Stimulated activated CD4-positive, alpha-beta T cell treated with anti-CD3 and anti-CD28 coated beads, TNF-alpha, amount 100 ng/mL, for 1 hour (primary cell): ENCODE measurements at places on chromosomes 5 and 9.

GRCh38 chr9:105052346-105052745 is 124.4 kb upstream of the ABCA1 start:
- no peak for DNase-seq

DNA sequence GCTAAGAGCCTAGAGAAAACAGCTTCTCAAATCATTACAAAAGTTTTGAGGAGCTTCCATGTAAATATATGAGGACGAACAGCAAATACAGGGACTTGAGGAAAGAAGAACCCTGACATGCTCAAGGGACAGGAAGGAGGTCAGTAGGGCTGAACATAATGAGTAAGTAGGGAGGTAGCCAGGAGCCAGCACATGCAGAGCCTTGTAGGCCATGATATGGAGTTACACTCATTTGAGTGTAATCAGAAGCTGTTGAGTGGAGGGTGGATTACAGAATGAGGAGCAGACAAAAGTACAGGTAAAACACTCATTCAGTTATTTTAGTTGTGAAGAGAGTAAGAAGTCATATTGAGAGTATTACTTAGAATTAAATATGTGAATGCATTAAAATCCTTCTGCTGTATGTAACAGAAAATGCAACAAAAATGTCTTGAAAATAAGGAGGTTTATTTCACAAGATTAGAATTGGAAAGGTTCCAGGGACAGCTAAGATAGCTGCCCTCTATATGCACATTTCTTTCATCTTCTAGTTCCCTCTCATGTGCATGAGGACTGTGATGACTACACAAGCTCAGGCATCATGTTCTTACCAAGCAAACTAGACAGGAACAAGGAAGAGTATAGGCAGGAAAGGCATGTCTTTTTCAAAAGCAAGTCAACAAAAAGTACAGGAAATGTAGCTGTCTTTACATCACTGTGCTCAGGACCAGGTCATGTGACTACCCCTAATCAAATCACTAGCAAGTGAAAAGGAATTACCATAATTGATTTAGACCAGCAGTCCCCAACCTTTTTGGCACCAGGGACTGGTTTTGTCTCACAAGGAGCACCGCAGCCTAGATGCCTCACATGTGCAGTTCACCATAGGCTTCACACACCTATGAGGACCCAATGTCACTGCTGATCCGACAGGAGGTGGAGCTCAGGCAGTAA is 87.2 kb downstream of the TMEM232 start:
- no peak for DNase-seq

DNA sequence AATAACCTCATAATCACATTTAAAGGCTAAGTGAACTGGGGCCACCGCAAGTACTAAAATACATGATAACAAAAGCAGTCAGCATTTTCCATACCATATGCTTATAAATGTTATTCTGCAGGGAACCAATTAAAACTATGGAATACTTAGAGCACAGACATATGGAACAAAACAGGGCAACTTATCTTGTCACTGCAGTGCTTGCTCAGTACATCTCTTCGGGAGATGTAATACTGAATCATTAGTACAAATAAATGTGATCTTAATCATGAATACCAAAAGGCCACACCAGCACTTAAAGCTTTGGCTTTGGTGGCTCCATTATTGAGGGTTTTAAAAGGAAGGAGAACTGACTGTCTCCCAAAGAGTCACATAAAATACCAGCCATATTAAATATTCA is 32.1 kb downstream of the PRUNE2 start:
- no peak for DNase-seq

DNA sequence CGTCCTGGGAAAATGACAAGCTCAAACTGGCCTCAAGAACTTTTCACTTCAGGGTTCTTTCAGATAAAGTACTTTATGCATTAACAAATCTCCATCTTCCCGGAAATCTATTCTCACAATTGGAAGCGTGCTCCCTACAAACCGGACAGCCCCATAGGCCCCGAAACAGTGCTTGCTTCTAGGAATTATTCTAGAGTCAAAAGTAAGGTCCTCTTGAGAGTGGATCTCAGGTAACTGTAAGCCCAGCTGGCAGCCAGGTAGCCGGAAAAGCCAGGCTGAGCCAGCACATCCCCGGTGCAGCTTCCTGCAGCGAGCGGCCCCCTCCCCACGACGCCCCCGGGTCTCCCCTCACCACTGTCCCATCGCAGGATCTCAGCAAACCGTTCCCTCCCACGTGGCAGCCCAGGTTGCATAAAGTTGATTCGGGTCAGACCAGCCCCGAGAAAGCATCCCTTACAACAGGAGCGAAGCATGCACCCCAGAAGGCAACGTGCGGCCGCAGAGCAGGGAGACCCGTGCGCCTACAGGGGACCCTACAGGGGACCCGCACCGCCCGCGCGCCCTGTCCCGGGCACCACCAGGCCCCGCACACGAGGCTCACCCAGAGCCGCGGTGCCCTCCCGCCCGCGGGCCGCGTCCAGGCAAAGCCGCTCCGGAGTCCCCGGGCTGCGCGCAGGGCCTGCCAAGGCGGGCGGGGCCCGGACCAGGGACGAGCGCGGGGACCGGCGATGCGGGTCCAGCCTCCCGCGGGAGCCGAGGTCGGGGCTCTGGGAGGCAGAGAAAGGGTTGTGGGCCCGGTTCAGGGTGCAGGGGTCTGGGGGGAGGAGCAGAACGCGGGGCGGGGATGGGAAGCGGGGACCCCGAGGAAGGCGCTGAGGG is 920 bp downstream of the LPCAT1 start:
- no peak for DNase-seq

DNA sequence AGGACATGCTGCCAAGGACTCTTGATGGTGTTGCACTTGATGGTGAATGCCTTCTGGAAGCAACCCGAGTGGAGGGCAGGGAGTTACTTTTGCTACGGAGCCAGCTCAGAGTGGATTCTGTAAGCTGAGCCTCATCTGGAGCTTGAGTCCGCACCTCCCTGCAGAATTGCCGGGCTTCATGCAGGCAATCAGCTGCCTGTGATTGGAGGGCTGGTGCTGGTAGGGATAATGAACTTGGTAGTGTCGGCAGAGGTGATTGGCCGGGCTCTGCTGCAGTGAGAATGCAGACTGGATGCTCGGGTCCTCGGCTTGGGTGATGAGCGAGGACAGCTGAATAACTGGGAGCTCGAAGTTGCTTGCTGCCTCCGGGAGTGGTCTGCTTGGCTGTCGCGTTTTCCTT is 23.1 kb downstream of the SLC25A25 start:
- DNase-seq: no peak

DNA sequence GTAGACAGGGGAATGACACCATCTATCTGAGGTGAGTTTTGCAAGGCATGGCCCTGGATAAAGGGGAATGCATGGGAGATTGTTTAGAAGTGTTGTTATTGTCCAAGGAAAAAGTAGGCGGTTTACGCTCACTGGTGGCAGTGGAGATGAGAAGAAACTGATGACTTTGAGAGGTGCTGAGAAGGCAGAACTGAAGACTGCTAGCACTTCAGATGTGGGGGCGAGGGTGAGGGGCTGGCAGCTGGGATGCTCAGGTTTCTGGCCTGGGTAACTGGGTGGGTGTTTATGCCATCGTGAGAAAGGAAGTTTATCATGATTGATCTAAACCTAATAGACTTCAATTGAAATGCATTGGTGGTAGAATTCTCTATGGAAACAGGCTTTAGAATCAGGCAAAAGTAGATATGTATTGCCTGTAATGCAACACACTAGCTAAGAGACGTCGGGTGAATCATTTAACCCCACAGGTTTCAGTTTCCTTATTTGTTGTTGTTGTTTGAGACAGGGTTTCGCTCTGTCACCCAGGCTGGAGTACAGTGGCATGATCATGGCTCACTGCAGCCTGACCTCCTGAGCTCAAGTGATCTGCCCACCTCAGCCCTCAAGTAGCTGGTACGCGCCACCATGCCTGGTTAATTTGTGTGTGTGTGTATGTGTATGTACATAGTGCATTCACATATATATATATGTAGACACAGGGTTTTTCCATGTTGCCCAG is 123.5 kb downstream of the SLC24A2 start:
- DNase-seq: no peak

DNA sequence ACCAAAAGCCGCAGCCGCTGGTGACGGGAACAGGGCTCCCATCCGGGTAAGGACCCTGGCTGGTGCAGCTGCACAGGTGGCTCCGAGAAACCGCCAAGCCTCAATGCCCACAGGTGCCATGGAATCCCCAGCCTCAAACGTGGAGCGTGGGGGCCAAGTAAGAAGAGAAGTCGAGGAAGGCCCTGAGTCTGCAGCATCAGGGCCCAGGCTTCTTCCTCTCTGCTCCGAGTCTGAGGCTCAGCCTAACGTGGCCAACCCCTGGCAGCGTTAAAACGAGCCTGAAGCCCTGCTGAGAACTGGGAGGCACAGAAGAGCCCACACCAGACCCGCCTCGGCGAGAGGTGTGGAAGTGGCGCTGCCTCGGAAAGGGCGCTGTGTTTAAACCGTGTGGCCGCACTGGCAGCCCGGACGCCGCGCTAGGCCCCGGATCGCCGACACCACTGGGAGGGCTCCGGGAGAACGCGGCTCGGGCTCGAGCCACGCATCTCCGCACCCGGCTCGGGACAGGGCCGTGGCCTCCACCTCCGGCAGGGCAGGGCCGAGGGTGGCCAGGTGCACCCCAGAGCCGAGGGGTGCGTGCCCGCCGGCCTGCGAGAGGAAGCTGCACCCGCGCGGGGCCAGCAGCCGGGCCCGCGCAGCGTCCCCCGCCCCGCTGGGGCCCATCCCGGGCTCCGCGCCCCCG is 730 bp downstream of the ZMYND19 start:
- no peak for DNase-seq

GRCh38 chr5:10364186-10364689 is 10.7 kb downstream of the MARCHF6 start:
- no peak for DNase-seq

DNA sequence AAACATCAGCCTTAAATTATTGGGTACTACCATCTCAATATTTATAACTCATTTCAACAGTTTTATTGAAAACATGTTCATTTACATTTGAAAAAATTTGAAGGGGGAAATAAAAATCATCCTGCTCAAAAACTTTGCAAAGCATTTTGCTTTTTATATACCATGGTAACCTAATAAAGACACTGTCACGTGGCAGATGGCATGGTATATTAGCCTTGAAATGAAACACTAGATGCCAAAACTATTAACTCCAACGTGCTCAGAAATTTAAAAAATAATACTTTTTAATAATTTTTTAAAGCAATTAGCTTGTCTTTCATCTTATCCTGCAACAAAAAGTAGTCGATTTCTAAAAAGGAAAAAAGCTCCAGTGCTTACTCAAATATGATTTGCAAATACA is 88.6 kb upstream of the NFIB start:
- no peak for DNase-seq

DNA sequence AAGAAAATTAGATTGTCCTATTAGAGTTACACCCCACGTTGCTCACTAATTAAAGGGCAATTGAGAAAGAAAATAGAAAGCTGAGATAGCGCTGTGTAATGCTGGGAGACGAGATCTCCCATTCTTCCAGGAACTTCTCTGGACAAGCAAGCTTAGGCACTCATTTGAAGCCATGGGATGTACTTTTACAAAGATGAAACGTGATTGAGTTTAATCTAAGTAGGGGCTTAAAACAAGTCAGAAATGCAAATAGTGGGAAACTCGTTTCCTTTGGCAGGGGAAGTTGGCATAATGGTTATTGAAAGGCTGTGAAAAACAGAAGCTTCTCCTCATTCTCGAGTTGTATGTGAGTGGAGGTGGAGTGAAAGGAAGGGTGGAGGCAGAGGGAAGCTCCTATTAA is 3.7 kb downstream of the PRDM6 start:
- DNase-seq: no peak

GRCh38 chr9:16060436-16061129 is 507.7 kb downstream of the CCDC171 start:
- DNase-seq: no peak

DNA sequence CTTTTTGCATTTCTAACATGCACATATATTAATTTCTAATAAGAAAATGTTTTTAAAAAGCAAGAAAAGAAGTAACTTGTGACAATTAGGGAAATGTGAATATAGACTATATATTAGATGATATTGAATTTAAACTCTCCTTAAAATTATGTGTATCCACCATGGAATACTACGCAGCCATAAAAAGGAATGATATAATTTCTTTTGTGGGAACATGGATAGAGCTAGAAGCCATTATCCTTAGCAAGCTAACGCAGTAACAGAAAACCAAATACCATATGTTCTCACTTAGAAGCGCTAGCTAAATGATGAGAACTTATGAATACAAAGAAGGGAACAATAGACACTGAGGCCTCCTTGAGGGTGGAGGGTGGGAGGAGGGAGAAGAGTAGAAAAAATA is 23.8 kb upstream of the AP3B1 start:
- no peak for DNase-seq

- DNase-seq: no peak
These were observed 188.6 kb downstream of the CYLC2 start for GRCh38 chr9:103183701-103184171.

- DNase-seq: no peak
These were observed 417.0 kb upstream of the ADAMTSL1 start for GRCh38 chr9:18056993-18057369.

- no peak for DNase-seq
These were observed 31.6 kb downstream of the PTGS1 start for GRCh38 chr9:122402403-122402871.

DNA sequence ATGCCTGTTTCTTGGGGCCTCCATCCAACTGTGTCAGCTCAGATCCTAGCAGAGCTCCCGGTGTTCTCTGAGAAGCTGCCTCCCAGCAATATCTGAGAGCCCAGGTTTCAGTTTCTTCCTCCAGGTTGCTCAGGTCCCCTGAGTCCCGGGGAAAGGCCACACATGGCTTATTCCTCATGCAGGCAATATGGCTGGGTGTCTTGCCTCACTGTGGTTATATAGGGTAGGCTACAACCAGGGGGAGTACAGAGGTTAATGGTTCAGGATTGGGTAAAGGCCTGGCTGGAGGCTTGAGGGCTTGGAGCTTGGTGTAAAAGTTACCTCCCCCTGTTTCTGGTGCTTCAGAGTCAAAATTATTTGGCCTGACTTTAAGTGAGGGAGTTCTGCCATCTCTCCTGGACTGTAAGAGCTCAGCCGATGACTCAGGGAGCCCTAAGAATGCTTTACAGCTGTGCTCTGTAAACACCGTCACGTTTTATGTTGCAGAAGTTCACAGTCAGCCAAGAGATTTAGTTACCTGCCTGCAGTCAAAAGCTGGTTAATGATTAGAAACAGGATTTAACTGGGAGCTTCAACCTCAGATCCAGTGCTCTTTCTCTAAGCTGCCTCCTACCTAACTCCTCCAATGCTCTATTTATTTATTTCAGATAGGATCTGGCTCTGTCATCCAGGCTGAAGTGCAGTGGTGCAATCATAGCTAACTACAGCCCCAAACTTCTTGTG is 24.3 kb upstream of the UBAP2 start:
- DNase-seq: no peak

GRCh38 chr5:98770209-98770910 is 3.1 kb upstream of the RGMB start:
- no peak for DNase-seq

DNA sequence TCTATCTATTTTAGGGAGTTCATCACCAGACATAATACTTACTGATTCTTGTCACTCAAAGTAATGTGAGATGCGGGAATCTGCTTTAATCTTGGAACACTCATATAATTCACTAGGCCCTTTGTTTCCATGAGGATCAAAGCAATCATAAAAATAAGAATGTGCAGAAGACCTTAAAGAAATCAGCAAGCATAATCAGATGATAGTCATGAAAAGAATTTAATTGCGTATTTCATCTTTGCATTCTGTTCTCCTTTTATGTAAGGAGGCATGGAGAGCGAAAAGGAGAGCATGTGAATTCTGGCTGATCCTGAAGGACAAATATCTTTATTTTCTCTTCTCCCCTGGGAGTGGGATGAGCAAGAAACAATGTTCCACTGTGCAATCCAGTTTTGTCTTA is 128.0 kb downstream of the RAB3C start:
- no peak for DNase-seq
